Mesendoderm (in vitro differentiated cells): ENCODE measurements at places on chromosomes 12 and 14.

DNA sequence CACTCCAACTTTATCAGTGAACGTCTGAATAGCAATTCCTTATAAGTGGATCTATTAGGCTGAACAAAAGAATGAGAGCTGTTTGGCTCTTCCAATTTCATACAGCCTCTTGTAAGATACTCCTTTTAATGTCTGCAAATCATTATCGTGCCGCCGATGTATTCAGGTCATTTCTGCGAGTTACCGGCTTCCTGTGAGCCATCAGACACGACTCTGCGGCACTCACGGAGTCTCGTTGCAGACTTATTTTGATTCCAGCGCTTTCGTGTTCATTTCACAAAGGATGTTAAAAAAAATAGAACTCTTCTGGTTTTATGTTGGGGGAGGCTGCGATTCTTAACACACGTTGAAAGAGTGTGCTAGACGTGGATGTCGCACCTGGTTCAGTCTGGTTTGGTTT, 106.6 kb downstream of the GLT1D1 start:
- H3K36me3 ChIP-seq = no peaks in the 10 kb centered on the region
- no peak overlapping the region for H3K4me3 ChIP-seq
- no peak overlapping the region for H3K27ac ChIP-seq
- no peaks in the 10 kb centered on the region for H3K27me3 ChIP-seq

GRCh38 chr14:99268810-99269707, 2.9 kb downstream of the BCL11B start:
- peak overlapping the region; percentile 32 for H3K4me3 ChIP-seq
- peaks cover 18% of the 10 kb centered on the region for H3K4me1 ChIP-seq
- peak overlapping the region; percentile 62 for H3K27ac ChIP-seq
- DNase-seq = no peak

DNA sequence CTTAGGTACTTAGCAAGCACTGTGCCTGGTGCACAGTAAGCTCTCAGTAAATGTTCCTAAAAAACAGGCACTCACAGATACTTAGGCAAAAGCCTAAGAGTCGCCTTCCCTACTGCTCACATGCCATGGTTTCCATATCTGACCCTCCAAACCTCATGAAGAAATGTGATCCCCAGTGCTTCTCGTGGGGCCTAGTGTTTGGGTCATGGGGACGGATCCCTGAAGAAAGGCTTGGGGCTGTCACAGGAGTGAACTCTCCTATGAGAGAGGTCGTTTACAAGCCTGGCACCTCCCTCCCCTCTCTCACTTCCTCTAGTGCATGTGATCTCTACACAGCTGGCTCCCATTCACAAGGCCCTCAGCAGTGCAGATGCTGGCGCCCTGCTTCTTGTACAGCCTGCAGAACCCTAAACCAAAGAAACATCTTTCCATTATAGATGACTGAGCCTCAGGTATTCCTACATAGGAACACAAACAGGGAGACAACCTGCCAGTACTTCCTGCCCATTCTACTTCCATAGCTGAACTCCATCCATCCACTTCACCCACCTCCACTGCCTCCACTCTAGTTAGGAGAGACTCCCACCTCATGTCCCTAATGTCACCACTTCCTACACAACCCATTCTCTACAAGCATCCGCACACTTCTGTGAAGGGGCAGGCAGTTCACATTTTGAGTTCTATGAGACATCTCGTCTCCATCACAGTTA, 2.9 kb downstream of the SLC15A4 start:
- no peaks in the 10 kb centered on the region for H3K27me3 ChIP-seq
- H3K27ac ChIP-seq = no peak overlapping the region
- H3K4me3 ChIP-seq = no peak overlapping the region
- DNase-seq = peak; percentile 24
- H3K36me3 ChIP-seq = no peaks in the 10 kb centered on the region

GRCh38 chr14:68922201-68922621, 56.9 kb downstream of the ACTN1 start:
- no peak overlapping the region for H3K4me3 ChIP-seq
- peaks cover 10% of the 10 kb centered on the region for H3K4me1 ChIP-seq
- no peaks in the 10 kb centered on the region for H3K27me3 ChIP-seq
- peaks cover 14% of the 10 kb centered on the region for H3K36me3 ChIP-seq

DNA sequence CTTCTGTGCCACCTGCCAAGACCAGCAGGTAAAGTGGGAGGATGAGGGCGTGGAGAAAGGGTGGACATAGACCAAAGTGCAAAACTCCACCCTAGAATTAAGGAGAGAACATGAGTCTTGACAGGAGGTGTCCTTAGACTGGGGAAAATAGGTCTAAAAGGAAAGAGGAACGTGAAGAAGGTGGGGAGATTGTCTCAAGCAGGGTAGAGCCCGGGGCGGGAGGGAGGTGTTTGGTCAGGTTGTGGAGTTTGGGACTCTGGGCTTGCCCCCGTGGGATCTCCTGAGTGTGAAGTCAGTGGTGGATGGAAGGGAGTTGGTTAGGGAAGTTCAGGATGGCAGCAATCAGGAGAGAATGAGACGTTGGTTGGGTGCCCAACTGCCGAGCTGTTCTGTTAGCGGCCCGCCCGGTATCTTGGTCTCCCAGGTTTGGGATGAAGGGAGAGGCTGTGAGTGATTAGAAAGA, 386 bp downstream of the DGKA start:
- peaks cover 8% of the 10 kb centered on the region for H3K27me3 ChIP-seq
- H3K27ac ChIP-seq = no peak overlapping the region
- H3K4me3 ChIP-seq = peak overlapping the region; percentile 24

GRCh38 chr12:30308010-30308717, 387.5 kb downstream of the IPO8 start:
- no peak for DNase-seq
- no peaks in the 10 kb centered on the region for H3K4me1 ChIP-seq
- no peaks in the 10 kb centered on the region for H3K27me3 ChIP-seq
- no peak overlapping the region for H3K4me3 ChIP-seq
- no peak overlapping the region for H3K27ac ChIP-seq

DNA sequence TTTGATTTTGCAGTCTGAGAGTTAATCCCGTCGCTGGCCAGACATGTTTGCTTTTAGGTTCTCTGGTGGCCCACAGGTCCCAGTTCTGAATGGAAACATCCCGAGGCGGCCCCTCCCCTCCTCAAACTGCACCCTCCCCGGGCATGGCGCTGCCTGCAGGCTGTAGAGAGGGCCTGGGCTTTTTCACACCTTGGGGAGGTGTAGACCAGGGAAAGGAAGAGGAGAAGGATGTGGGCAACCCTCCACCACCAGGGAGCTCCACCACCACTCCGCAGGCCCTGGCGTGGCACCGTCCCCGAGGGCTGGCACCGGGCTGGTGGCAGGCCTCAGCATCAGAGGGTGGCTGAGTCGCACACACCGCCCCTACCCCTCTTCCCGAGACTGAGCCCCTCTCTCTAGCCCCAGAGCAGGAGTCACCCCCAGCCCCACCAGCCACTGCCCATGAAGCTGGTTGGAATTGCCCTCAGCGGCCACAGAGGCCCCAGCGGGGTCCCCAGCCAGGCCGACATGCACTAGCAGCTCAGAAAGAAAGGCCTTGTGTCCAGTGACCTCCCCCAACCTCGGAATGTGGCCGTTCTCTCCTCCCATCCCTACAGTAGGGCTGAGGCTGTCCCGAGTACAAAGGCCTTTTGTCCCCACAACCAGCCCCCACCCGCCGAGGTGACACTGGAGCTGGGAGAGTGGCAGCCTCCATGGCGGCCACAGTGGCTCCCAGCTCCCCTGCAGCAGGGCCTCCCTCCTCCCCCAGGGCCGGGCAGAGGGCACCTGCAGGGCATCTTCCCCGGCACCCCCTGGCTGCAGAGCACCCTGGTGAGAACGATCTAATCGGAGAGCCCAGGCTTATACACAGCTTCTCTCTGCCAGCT, 23.5 kb upstream of the INF2 start:
- H3K36me3 ChIP-seq = no peaks in the 10 kb centered on the region
- no peaks in the 10 kb centered on the region for H3K27me3 ChIP-seq
- peaks cover 8% of the 10 kb centered on the region for H3K4me1 ChIP-seq
- peak; percentile 85 for DNase-seq

DNA sequence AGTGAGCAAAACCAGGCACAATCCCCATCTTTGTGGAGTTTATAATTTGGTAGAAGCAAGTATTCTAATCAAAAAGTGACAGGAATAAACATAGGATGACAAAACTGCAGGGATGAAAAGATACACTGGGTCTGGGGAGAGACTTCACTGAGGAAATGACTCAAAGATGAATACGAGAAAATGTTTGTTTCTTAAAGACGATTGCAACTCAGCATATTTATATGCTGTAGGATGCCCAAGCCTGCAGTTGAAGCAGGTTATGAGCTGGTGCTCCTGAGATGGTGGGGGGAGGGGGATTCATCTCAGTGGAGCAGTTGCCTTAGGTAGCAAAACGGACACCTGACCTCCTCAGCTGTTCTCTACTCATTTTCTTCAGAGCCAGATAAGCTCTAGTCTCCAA, 13.4 kb upstream of the SLC38A4 start:
- DNase-seq = no peak
- no peaks in the 10 kb centered on the region for H3K36me3 ChIP-seq
- H3K27me3 ChIP-seq = no peaks in the 10 kb centered on the region
- no peaks in the 10 kb centered on the region for H3K4me1 ChIP-seq
- H3K27ac ChIP-seq = no peak overlapping the region

GRCh38 chr14:72701605-72702004, 192.3 kb downstream of the DPF3 start:
- H3K4me3 ChIP-seq = no peak overlapping the region
- peaks cover 2% of the 10 kb centered on the region for H3K4me1 ChIP-seq
- peak; percentile 33 for DNase-seq
- H3K27me3 ChIP-seq = no peaks in the 10 kb centered on the region

- H3K4me3 ChIP-seq = no peak overlapping the region
- H3K27me3 ChIP-seq = no peaks in the 10 kb centered on the region
- no peak for DNase-seq
- H3K4me1 ChIP-seq = peaks cover 2% of the 10 kb centered on the region
- H3K27ac ChIP-seq = no peak overlapping the region
These were observed 77.7 kb downstream of the ARF6 start for GRCh38 chr14:49970474-49971147.

DNA sequence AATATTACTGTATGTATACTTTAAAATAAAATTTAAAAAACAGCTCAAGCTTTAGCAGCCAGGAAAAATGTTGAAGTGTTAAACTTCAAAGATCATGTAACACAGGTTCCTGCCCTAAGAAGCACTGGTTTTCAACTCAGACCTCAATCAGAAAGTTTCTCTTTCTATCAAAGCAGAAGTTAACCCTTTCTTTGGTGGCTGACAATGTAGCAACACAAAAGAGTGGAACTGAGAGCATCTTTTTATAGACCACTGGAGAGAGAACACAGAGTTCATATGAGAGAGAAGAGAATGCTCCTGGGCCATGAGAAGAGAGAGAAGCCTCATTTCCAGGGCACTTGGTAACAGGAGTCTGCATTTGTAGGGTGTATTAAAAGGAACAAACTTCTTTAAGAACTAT, 42.2 kb upstream of the KTN1 start:
- no peak overlapping the region for H3K27ac ChIP-seq
- H3K4me3 ChIP-seq = no peak overlapping the region
- no peaks in the 10 kb centered on the region for H3K27me3 ChIP-seq
- H3K36me3 ChIP-seq = no peaks in the 10 kb centered on the region

GRCh38 chr12:68863109-68863770, 55.3 kb downstream of the MDM2 start:
- no peak overlapping the region for H3K4me3 ChIP-seq
- no peak overlapping the region for H3K27ac ChIP-seq
- no peaks in the 10 kb centered on the region for H3K27me3 ChIP-seq
- H3K36me3 ChIP-seq = no peaks in the 10 kb centered on the region
- no peaks in the 10 kb centered on the region for H3K4me1 ChIP-seq

- H3K36me3 ChIP-seq = no peaks in the 10 kb centered on the region
- no peaks in the 10 kb centered on the region for H3K4me1 ChIP-seq
- no peak for DNase-seq
- H3K27ac ChIP-seq = no peak overlapping the region
These were observed 58.3 kb upstream of the PTPRB start for GRCh38 chr12:70695361-70696023.

DNA sequence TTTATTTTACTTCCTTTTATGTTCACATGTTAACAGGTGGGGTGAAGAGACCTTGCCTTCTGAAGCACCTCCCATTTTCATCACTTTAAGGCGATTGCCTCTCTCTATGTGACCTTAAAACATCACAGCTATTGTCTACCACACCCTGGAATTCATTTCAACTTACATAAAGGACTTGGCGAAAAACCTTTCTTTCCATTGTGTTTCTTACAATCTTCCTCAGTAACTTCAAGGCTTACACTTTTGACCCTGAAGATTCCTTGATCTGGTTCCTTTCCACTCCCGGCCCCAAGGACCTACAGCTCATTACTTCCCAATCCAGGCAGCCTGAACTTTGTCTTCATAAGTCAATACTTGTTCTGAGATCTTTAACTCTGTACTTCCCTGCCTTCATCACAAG, 443.3 kb downstream of the ADAMTS20 start:
- no peaks in the 10 kb centered on the region for H3K27me3 ChIP-seq
- H3K4me3 ChIP-seq = no peak overlapping the region
- no peak overlapping the region for H3K27ac ChIP-seq
- DNase-seq = no peak

DNA sequence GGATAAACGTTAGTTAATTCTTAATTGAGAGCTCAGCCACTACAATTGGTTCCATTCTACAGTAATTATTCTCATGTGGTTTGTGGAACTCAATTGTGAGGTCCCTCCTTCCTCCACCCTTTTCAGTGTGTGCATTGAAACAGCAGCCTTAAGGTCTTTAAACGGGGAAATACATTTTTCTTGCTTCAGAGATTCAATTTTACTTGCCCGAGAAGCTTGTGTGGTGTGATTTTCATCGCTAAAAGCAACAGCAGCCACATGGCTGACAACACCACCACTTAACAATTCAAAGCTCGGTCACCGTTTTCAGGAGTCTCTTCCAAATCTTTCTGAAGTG, 733 bp upstream of the PPFIBP1 start:
- H3K4me3 ChIP-seq = peak overlapping the region; percentile 50
- no peaks in the 10 kb centered on the region for H3K36me3 ChIP-seq
- no peaks in the 10 kb centered on the region for H3K27me3 ChIP-seq
- peak overlapping the region; percentile 97 for H3K27ac ChIP-seq
- H3K4me1 ChIP-seq = peaks cover 18% of the 10 kb centered on the region
- peak; percentile 37 for DNase-seq

DNA sequence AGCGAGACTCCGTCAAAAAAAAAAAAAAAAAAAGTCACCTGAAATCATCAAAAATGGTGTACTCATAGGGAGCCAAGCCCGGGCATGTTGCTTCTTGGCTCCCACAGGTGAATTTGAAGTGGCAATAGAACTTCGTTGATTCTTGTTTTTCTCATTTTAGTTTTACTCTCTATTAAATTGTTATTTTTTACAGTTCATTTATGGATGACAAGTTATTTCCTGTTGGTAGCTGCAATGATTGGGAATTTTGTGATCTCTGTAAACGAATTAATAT, 1.3 kb downstream of the TM7SF3 start:
- DNase-seq = no peak
- no peaks in the 10 kb centered on the region for H3K36me3 ChIP-seq
- no peaks in the 10 kb centered on the region for H3K27me3 ChIP-seq
- peaks cover 5% of the 10 kb centered on the region for H3K4me1 ChIP-seq

DNA sequence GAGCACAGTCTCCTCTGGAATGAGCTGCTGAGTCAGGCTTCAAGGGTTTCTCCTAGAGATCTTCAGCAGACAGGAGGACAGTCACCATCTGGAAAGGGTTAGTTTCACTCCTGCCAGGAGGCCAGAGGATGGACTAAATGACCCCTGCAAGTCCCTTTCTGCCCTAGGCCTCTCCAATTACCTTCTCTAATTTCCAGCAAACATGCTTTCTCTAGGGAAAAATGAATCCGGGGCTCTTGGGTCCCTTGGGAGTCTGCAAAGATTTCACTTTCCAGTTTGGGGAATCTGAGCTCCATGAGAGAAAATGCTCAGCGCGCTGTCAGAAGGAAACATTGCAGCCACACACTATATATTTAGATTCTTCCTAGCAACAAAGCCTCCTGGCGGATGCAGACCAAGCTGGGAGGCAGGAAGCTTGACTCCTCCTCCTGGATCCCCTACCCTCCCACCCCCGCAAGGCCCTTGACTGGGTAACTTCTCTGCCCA, 184.4 kb upstream of the CCND2 start:
- no peak for DNase-seq
- H3K36me3 ChIP-seq = no peaks in the 10 kb centered on the region
- H3K27me3 ChIP-seq = no peaks in the 10 kb centered on the region
- no peak overlapping the region for H3K4me3 ChIP-seq
- H3K27ac ChIP-seq = no peak overlapping the region
